ENCODE measurements at places on chromosomes 12 and 14. TPM values are rescaled to one million over a fixed set of nuclear protein-coding genes. Genes with fewer than 3 reads are reported as not detected.

The CFAP54 gene
- 17.1 TPM for total RNA-seq

The CCNT1 gene
- total RNA-seq = 109 TPM

The AICDA gene
- total RNA-seq = 0.96 TPM

DNA sequence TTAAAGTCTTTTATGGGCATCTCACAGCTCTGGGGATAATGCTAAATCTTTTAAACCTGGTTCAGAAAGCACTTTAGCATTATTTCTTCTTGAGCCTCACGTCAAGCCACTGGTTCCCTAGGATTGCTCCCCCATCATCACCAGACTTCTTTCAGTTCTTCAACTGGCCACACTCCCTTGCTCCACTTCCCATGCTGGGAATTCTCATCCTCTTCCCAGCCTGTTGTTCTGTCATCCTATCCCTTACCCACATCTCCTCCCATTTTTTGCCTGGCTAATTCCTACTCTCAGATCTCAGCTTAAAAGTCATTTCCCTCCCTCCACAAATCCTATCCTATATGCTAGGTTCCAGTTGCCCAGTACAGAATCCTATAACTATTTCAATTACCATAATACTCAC lies 14.4 kb downstream of the FERMT2 start:
- DNase-seq = no peak

GRCh38 chr14:57066887-57067513 lies 201.7 kb downstream of the EXOC5 start:
- peak; percentile 34 for DNase-seq

DNA sequence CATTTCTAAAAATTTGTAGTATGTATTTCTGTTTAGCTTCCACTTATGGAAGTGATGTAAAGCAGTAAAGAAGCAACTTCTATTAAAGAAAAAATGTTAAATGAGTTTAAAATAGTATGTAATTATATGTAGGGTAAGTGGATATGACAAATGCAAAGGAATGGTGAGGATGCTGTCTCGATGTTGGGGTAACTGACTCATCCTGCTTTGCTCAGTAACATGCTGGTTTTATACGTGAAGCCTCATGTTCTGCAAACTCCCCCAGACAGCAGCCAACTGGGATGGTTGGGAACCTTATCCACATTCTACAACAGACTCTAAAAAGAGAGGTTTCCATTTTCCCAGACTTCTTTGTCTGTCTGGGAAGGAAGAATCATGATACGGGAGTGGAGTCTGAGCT lies 1006.4 kb upstream of the TMEM132C start:
- DNase-seq = no peak

DNA sequence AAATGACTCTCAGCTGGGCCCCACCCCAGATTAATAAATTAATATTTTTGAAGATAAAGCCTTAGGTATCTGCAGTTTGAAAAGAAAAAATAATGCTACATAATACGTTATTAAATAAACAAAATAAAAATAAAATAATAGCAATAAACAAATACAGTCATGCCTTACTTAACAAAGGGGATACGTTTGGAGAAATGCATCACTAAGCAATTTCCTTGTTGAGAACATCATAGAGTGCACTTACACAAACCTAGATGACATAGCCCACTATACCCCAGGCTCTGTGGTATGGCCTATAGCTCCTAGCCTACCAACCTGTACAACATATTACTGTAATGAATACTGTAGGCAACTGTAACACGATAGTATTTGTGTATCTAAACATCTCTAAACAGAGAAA lies 7.1 kb upstream of the EGLN3 start:
- no peak for DNase-seq

DNA sequence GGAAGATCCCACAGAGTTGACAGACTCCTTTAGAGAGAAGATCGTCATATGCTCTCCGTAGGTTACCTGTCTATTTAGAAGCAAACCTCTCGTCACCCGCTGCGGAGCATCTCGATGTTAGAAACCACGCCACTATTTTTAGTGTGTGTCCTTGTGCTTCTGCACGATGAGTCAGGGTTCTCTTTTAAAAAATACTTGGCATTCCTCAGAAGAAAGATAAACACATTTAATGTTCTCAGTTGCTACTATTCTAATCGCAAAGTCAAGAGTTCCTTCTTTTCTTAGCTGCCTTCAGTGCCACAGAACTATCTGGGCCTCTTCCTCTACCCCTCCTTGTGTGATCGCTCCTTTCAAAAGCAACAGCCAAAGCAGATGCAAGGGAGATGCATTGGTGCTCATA lies 192.4 kb downstream of the PELI2 start:
- peak; percentile 37 for DNase-seq

- no peak for DNase-seq
These were observed 3.0 kb upstream of the STXBP6 start for GRCh38 chr14:25052921-25053320.

DNA sequence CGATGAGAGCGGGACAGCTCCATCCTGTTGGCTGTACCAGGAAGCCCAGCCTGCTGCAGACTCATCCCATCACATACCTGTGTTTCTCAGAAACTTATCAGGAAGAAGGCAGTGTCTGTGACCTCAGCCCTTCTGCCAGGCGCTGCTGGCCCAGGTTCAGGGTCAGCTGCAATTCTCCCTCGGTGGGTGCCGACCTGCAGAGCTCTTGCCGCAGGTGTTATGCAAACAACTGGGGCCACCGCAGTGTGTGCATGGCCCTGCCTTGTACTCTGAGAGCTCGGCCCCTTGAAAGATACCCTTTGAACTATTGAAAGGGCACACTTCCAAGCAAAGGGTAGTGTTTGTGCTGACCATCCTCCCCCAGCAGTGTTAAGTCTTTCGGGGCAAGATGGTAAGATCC lies 322.2 kb upstream of the DIO3 start:
- DNase-seq = no peak

DNA sequence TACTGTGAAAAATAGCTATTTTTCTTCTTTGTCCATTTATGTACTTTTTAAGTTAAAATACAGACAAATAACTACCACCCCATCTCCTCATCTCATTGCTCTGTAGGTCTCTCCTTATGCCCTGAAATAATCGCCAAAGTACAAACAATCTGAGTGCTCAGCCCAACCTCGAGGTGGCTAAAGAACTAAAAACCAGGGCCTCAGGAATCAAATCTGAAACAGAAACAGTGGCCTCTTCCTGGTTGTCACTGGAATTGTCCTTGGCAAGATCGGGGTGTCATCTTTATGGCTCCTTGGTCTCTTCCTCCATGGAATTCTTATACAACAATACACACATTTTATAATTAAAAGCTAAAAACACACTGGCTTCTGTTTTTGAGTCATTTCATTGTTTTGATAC lies 182.4 kb downstream of the ASCL1 start:
- no peak for DNase-seq

DNA sequence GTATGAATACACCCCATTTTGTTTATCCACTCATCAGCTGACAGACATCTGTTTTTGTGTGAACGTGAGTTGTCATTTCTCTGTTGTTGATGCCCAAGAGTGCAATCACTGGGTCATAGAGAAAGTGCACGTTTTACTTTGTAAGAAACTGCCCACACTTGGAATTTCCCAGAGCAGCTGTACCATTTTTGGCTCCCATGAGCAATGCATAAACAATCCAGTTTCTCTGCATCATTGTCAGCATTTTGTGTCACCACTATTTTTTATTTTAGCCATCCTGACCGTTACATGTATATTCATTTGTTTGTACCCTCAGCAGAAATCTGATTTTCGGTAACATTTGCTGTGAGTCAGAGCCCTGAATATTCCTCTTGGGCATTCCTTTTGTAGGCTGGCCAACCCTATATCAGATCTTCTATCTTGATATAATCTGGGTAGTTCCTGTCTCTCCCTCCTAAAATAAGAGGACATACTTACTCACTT lies 62.7 kb downstream of the RBM19 start:
- DNase-seq = no peak

DNA sequence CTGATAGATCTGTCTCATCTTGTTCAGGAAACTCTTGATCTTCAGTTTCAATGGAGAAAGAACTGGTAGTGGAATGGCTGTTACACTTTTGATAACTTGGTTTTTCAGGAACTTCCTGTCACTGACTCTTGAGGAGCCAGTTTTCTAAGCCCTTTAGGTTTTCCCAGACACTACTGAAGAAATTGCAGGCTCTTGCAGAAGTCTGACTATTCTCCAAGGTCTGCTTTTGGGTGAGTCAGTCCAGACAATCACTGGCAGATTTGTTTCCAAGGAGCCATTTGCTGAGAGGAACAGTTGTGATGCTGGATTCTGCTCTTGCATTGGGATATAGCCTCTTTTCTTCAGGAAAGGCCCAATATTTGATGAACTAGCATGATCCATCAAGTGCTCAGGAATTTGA lies 468.0 kb downstream of the FUT8 start:
- DNase-seq = no peak

GRCh38 chr12:70427611-70428010 lies 61.5 kb downstream of the KCNMB4 start:
- peak; percentile 2 for DNase-seq

- DNase-seq = no peak
These were observed 17.0 kb downstream of the SIX1 start for GRCh38 chr14:60632257-60632656.

DNA sequence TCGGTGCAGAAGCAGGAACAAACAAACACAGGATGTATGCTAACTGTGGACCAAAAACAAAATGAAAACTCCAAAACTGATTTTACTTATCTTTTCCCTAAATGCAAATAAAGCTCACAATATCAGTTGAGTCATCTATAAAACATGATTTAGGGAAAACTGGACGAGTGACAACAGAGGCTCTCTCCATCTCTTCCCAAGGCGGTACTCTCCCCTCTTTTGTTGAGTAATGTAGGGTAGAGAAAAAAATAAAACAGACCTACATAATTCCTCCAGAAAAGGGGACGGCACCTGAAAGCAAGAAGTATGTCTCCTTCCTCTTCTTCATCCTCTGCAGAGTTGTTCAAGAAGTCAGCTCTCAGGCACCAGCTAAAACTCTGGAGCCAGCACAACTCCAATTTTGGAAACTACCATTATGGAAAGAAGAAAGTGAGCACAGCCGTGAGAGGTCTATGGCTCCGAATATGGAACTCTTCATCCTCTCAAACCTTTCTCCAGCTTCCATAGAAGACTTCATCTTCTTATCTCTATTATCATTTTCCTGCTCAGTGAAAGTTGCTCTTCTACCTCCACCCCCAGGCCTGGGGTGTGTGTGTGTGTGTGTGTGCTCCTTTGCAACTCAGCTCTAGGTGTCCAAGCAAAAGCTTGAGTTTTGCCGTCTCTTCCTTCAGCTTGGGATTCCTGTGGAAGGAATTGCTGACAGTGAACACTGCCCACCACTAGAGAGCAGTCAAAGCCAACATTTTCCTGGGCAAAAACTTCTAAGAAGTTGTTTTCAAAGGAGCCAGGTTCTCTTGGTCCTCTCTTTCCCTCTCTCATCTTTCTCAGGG lies 155.4 kb downstream of the DIO2 start:
- peak; percentile 66 for DNase-seq

- peak; percentile 87 for DNase-seq
These were observed 429.1 kb downstream of the RAD51B start for GRCh38 chr14:68248481-68249255.

DNA sequence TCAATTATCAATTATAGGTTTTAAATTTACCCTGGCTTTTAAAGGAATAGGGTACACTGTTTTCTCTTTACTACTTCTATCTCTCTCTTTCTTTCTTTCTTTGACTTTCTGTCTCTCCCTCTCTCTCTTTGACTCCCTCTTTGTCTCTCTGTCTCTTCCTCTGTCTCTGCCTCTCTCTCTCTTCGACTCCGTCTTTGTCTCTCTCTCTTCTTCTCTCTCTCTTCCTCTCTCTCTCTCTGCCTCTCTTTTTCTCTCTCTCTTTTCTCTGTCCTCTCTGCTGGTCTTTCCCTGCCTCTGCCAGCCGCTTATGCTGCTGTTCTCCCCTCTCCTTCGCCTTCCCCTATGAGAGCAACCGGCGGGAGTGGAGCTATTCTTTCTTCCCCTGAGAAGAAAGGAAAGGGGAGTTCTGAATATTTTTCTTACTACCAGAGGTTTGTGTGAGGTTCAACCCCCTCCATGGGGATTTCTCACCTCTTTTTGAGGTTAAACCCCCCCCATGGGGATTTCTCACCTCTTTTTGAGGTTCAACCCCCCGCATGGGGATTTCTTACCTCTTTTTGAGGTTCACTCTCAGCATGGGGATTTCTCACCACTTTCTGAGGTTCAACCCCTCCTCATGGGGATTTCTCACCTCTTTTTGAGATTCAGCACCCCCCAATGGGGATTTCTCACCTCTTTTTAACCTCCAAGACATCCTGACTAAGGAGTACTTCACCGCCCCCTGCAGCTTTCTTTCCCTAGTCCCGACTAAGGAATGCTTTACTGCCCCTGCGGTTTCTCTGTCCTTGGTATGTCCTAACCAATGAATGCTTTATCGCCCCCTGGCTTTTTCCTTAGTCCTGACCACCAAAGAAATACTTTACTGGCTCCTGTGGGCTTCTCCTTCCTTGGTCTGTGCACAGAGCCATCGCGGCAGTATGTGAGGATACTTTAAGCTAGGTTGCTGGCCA lies 27.4 kb upstream of the DDHD1 start:
- no peak for DNase-seq

GRCh38 chr14:89304972-89305703 lies 111.9 kb downstream of the FOXN3 start:
- peak; percentile 75 for DNase-seq

- DNase-seq = peak; percentile 62
These were observed 4.3 kb downstream of the SPTLC2 start for GRCh38 chr14:77612011-77612620.

DNA sequence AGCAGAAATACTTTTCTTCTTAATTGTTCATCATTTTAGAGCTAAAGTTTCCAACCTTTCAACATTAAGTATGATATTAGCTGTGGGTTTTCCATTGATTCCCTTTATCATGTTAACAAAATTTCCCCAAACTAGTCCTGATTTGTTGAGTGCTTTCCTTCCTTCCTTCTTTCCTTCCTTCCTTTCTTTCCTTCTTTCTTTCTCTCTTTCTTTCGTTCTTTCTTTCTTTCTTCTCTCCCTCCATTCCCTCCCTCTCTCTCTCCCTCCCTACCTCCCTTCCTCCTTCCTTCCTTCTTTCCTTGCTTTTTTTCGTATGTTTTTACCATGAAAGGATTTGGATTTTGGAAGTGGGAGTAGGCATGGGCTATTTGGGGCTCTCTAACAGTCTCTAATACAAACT lies 133.5 kb downstream of the LMNTD1 start:
- no peak for DNase-seq

DNA sequence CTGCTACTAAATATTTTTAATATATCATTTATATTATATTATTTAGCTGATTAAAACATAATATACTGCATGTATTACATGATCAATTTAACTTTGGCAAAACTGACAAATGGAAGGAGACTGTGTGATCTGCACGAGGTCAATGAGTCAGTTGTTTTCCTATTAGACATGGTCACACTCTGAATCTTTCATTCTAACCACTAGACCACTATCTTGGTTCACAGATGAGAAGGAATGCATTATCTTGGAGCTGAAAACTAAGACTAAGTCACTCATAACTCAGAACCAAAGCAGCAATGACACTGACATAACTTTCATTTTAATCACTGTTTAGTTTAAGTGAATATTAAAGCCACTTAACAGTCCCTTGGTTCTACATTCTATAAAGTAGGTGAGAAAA lies 37.4 kb downstream of the GNPTAB start:
- no peak for DNase-seq

Data from umbilical cord (tissue), 2 donors.